ENCODE measurements at places on chromosomes 13 and 19.

DNA sequence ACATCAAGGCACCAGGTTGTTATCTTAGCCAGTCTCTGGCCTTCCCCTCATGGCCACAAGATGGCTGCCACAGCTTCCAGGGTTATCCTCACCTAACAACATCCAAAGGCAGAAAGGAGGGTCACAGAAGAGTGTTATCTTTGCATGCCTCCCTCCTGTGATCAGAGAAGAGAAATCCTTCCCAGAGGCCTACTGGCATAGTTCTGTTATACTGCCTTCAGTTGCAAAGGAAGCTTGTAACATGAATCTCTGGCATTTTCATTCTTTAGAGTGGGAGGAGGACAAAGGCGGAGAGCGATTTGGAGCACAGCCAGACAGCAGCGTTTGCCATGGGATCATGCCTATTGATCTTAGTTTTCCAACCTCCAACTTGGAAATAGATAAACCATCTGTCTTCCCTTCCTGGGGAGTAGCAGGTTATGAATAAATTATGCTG lies 135.7 kb downstream of the DNAJC15 start:
- DNase-seq = peak; percentile 71

DNA sequence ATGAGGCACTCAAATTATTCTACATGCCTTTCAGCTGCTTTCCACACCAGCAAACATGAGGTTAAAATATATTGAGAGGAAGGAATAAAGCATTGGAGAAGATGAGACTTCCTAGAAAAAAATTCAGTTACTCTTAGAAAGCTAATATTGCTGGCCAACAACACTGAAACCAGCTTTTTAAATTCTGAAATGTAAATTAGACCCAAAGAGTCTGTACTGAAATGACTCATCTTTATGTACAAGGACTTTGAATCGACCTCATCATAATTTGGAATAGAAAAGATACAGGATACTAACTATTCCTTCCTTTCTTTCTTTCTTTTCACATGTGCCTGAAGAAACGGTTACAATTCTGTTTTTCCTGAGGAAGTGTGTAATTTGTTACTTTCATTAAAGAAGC lies 6.5 kb upstream of the HSPH1 start:
- no peak for DNase-seq

DNA sequence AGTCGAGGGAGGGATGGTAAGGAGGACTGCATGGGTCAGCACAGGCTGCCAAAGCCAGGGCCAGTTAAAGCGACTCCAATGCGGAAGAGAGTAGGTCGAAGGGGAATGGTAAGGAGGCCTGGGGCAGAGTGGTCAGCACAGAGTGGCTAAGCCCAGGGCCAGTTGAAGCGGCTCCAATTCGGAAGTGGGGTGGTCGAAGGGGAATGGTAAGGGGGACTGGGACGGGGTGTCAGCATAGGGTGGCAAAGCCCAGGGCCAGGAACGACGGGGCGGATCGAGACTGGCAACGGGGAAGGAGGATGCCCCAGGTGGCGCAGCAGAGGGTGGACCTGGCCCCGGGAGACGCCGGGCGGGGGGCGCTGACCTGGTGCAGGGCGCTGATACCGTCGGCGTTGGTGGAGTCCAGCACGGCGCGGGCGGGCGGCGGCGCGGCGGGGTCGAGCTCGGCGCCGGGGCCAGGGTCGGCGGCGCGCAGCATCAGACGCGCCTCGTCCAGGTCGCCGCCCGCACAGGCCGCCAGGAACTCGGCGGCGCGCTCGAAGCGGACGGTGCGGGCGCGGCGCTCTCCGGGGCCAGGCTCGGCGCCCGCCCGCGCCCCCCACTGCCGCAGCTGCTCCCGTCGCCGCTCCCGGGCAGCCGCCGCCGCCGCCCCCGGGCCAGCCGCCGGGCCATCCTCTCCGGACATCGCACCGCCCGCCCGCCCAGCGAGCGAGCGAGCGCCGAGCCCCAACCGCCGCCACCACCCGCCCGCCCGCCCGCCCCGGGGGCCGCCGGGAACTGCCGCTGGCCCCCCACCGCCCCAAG lies at the start of gene PPP1R12C:
Gene PPP1R12C, minus strand, starts transcription at position 779 of the 804 bp plus-strand sequence. Its CDS starts 94 bp downstream, at position 685.
- no peak for DNase-seq

DNA sequence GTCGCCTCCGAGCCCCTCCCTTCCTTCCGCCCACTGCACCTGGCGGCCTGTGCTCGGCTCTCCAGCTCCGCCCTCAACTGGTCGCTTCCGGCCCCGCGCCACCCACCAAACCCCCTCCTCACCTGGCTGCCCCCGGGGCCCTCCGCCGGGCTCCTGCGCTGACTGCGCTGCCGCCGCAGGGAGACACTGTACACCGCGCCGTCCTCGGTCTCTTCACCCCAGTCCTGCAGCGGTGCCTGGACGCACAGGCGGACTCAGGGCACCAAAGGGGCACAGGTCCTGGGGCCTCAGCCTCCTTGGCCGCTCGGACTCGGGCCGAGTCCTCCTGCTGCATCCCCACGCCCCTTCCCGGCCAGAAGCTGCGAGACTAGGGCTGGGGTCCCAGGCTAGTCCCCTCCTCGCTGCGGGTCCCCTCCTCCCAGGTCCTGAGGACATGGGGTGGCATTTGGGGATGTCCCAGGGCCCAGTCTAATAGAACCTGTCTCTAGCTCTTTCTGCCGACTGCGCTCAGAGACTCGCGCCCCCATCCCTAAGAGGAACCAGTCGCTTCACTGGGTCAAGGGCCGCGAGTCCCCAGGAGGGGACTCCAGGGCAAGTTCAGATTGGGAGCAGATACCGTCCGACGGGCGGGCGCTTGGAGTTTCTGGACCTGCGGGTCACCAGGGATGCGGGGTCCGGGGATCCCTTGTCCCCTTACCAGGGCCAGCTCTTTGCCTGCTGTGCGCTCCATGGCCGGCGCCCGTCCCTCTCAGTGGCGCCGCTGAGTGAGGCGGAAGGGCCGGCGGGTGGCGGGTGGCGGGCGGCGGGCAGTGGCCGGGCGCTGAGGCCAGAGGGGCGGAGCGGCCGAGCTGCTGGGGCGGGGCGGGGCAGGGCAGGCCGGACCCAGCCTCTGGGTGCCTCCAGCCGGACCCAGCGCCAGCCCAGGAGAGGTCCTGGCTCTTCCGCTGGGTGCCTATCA lies at the start of gene RGL3:
Gene RGL3, minus strand, starts transcription at position 766 of the 958 bp plus-strand sequence. Its CDS starts 36 bp downstream, at position 730.
- no peak for DNase-seq

GRCh38 chr13:93927431-93927830 lies 552.1 kb downstream of the DCT start:
- DNase-seq = peak; percentile 42

DNA sequence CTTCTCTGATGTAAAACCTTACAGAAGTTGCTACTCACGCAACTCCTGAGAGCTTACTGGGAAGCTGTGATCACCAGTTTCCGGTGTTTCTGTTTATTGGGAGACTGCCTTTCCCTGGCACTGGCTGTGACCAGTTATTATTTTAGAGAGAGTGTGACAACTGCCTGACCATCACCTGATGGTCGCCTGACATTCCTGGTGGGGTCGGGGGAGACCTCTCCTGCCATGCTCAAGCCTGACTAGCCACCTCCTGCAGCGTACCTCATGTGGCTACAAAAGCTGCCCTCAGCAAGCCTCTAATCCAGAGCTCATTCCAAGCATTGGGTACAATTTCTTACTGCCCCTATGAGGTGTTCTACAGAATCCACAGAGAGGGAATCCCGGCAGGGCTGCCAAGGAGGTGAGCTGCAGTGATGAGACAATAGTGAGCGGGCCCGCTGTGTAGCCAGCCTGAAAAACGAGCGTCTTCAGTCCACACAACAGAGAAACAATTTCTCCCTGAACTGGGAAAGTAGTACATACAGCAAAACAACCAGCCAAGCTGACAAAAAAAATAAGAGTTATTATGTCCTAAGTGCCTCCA lies 28.7 kb downstream of the GJA3 start:
- no peak for DNase-seq

GRCh38 chr13:95676762-95677563 lies at the start of gene DNAJC3:
Gene DNAJC3 (plus strand): TSS chr13:95677139. CDS start chr13:95677256, 117 bp downstream.
- DNase-seq = peak; percentile 97

DNA sequence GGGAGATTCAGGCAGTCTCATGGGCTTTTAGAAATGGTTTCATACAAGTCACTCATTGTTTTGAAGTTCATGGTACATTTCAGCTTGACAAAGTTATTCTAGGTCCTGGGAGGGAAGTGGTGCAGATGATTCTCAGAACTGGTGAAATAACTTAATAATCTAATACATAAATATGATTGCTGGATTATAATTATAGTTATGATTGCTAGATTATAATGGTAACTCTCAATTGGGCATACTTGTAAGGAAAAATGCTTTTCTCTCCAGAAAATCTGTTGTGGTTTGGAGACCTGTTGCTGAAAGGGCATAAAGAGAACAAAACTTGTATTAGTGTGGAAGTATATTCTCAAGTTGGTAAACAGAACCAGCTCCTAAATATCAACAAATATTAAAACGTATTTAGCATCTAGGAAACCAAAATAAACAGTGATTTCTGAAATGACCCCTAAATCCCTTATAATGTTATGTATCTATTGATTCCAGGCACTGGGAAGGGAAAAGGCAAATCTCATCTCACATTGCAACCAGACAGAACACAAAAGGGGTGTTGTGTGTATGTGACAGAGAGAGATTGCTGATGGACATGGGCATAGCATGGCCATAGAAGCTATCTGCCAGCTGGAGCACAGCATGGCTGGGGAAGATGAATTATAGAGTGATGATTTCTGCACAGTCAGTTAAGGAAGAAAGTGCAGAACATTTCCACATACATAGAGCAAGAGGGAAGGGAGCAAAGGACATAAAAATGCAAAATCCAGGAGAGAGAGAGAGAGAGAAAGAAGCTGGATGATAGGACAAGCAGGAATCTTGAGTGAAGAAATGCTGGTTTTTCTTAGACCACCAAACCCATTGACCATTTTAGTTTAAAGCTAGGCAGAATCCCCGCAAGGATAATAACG lies 87.1 kb upstream of the FRY start:
- no peak for DNase-seq

GRCh38 chr19:48418317-48419064 lies 25.0 kb downstream of the GRIN2D start:
- peak; percentile 72 for DNase-seq

- DNase-seq = no peak
Observed at GRCh38 chr19:871446-872265, 12.2 kb downstream of the CFD start.

- no peak for DNase-seq
Observed at GRCh38 chr13:108033800-108034707, 181.3 kb downstream of the LIG4 start.

DNA sequence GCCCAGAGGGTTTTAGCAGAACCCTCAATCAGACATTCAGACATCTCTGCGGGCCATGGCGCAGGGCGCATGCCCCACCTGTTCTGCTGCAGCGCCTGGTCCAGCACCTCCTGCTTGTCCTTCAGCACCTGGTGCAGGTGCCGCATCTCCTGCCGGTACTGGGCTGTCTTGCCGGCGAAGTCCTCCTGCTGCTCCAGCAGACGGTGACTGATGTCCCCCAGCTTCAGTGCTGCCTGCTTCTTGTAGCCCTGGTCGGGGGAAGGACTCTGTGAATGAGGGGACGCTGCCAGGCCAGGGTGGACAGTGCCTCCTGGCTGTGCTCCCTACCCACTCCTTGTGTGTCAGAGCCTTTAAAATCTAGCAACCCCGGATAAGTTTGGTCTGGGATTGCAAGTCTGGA lies 12.2 kb upstream of the SLC7A9 start:
- DNase-seq = no peak

DNA sequence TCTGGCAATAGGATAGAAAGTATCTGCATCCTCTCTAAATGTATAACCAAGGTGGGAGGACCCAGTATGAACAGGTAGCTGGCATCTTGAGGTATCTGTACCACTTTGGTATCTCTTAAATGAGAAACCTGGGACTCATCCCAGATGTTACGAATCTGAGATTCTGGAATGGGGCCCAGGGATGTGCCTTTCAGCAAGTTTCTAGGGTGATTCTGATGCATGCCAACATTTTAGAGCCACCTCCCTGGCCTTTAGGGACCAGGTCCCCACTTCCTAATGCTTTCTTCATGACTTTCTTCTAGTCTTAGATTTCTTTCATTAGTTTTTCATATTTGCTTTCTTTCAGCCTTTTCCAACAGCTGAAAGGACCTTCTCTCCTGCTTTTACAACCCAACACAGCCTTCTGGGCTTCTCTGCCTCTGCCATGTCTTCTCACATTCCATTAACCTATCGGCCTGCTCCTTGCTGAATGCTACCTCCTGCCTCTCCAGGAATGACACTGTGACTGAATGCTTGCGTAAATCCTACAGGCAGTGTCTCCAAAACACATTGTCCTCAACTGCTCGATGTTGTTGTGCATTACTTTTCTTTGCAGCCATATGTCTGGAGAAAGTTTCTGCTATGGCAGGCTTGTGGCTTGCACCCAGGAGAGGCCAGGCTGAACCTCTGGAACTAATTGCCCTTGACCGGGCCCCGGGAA lies 284.0 kb downstream of the DNAJC15 start:
- DNase-seq = no peak

DNA sequence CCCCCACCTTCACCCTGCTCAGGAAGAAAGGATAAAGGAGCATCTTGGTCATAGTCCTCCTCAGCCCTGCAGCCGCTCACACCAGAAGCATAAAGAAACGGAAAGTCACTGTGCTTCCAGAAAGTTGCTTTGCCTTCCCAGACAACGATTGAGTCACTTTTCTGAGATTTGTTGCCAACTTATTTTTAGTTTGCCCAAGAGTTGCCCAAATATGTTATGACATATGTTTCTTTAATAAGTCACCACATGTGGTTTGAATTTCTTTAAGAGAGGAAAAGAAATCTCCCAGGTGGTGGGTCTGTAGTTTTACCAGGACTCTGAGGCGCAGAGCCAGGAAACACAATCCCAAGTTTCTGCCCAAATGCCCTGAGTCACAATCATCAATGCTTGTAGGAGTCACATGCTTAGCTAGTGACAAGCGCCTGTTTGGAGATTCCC lies 63.4 kb upstream of the LRCH1 start:
- DNase-seq = peak; percentile 91

- DNase-seq = no peak
Observed at GRCh38 chr19:52691737-52692136, 43.1 kb downstream of the ZNF611 start.

GRCh38 chr19:2827022-2827421 lies 7.4 kb downstream of the ZNF554 start:
- no peak for DNase-seq

GRCh38 chr19:55075371-55075998 lies at the start of gene EPS8L1:
Gene EPS8L1 (plus strand): TSS chr19:55075869. CDS start chr19:55076445, 576 bp downstream.
- no peak for DNase-seq

DNA sequence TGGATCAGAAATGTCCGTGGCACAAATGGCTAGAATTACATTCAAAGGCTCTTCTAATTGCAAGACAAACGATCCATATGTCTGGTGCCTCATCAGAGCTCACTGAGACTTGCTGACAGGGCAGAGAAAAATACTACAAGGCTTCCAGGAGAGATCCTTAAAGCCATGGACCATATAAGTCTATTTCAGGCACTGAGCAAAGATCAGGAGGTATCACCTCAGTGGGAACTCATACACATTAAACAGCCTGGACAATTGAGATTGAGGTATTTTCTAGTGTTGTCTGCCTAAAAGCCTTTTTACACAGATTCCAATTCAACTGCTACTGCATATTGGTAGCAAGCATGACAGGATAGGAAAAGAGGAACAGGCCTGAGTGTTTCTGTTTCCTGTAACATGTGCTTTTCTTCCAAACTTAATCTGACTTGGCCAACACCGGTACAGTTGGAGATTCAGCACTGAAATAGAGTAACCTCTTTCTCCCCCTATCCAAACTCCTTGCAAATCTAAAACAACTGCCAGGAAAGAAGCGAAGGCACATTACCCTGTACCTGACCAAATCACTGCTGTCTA lies 65.9 kb downstream of the SERP2 start:
- no peak for DNase-seq

All from fibroblast of upper back skin (primary cell).